GM20000 (cell line): ENCODE measurements at places on chromosomes 6 and 20.

- no peak for DNase-seq
Measured at GRCh38 chr6:7269816-7270215, 43.2 kb downstream of the SSR1 start.

GRCh38 chr6:162019349-162019748, 708.2 kb downstream of the PRKN start:
- DNase-seq: no peak

- no peak for DNase-seq
Measured at GRCh38 chr6:41878246-41878645, 16.9 kb downstream of the USP49 start.

GRCh38 chr20:13800728-13801134, 15.9 kb downstream of the NDUFAF5 start:
- DNase-seq: no peak

- no peak for DNase-seq
Measured at GRCh38 chr20:20747298-20747697, 34.9 kb upstream of the RALGAPA2 start.

GRCh38 chr6:17420368-17420767, 27.0 kb downstream of the CAP2 start:
- no peak for DNase-seq

- no peak for DNase-seq
Measured at GRCh38 chr20:24773751-24774201, 175.3 kb upstream of the CST7 start.

- no peak for DNase-seq
Measured at GRCh38 chr20:33721391-33722140, 1.5 kb upstream of the PXMP4 start.

DNA sequence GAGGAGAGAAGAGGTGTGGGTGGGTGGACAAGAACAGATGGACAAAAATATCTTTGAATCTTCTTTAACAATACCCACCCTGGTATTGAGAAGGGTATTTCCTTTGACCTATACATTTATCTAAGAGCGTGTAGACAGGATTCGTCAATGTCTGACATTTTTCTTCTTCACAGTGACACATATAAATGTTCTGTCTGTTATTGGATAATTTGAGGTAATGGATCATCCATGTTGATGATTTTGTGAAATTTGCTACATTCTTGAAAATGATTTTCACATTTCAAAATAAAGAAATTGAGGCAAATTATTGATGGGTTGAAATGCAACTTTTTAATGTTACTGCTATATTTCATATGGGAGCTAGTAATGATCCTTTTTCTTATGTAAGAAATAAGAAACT, 770.7 kb upstream of the EPHA7 start:
- no peak for DNase-seq

DNA sequence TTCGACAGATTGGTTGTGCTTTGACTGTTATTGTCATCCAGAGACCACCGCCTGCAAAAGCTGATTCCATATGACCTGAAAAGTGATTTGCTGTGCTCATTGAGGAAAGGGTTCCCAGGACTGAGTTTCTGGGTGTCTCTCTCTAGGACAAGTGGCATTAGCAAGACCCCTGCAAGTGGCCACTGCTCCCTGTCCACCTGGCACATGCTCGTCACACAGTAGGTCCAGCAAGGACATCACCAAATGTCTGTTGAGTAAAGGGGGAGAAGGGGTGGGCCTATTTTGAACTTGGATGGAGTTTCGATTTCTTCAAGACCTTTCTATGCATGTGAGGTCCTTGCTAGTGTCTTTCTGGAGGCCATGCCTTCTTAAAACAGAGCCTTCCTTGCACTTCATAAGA, 48.9 kb upstream of the IYD start:
- DNase-seq: no peak

- DNase-seq: no peak
Measured at GRCh38 chr6:169326067-169326799, 72.6 kb upstream of the THBS2 start.

- DNase-seq: no peak
Measured at GRCh38 chr6:129031051-129031599, 148.2 kb downstream of the LAMA2 start.

DNA sequence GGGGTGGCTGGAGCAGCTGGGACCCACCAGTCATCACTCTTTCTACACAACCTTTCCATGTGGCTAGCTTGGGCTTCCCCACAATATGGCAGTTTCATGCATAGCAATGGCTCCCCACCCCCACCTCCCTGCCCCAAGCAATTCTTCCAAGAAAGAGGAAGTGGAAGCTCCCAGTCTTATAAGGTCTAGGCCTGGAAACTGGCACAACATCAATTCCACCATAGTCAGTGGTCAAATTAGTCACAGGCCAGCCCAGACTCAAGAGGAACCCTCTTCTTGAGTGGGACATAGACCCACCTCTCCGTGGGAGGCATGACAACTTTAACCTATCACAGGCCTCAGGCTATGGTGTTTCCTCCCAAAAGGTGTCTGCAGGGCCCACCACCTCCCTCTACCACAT, 17.7 kb downstream of the TGM6 start:
- no peak for DNase-seq

DNA sequence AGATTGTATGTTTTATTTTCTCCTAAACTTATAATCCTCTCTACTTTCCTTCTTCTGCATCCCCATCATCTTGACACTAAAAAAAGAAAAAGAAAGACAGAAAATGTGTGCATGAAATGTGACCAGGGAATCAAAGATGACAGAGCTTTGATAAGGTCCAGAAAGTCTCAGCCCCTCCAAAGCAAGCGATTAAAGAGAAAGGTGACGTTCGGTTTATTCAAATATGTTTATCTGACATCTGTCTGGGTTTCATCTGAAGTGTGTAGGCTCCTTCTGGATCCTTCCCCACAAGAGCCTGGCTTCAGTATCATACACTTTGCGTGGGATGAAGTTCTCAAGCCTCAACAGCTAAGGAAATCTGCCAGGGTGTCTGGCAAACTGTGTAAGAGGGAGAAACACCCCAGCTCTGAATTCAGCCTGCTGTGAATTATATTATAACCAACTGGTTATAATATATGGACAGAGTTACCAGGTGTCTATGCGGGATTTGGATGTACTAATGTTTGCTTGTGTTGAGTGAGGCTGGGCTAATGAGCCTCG, 263.0 kb downstream of the ZNF217 start:
- no peak for DNase-seq

GRCh38 chr20:2179233-2179580, 77.6 kb downstream of the STK35 start:
- no peak for DNase-seq

- DNase-seq: no peak
Measured at GRCh38 chr20:10131732-10132345, 86.8 kb upstream of the SNAP25 start.

GRCh38 chr6:1917626-1918371, 308.1 kb downstream of the FOXC1 start:
- no peak for DNase-seq

DNA sequence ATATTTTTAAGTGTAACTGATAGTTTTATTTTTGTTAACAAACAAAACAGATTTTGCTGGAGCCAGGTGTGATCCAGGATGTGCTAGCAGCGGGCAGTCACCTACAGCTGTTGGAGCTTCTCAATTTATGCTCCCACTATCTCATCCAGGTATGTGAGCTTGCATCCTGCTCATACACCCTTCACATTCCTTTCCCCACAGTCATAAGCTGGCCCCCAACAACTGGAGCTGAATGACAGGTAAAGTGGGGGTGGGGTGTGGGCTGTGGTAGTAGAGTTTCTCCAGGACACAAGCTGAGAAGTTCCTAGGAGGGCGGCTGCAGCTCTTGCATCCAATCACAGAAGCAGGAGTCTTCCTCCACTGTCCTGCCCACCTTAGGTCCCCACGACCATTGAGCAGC, 140.1 kb downstream of the KLHL32 start:
- DNase-seq: no peak

GRCh38 chr6:53811746-53812145, 16.9 kb downstream of the LRRC1 start:
- DNase-seq: no peak

- no peak for DNase-seq
Measured at GRCh38 chr6:100470422-100471120, 5.8 kb upstream of the SIM1 start.

GRCh38 chr6:90221403-90221802, 75.2 kb downstream of the BACH2 start:
- DNase-seq: no peak
